ENCODE measurements at places on chromosomes 2 and 18.

DNA sequence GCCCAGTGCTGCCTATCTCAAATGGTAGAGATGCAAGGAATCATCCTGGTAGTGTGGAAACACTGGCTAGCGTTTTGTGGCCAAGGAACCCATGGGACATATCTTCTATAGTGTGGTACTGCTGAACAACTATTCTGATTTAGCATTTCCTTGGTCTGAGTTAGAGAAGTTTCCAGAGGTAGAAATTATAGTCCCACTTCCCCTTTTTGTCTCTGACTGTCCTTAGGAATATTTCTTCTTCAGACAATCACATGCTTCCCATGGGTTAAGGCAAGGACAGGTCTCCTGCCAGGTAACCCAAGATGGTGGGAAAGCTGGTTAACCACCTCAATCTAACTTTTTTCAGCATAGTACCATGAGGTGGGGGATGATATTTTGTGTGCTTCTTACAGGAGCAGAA, 729.5 kb upstream of the LRRTM4 start:
- DNase-seq = no peak

DNA sequence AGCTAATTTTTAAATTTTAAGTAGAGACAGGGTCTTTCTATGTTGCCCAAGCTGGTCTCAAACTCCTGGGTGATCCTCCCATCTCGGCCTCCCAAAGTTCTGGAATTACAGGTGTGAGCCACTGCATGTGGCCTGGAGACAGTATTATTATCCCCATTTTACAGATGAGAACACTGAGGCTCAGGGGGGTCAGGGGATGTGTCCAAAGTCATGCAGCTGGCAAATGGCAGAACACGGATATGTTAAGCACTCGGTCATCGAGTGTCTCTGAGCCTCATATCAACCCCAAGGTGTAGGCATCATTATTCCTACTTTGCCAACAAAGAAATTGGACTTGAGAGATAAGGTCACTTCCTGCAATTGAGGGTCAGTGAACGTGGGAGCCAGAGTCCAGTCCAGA, 12.6 kb downstream of the KCNK3 start:
- no peak for DNase-seq

GRCh38 chr2:238449909-238450417, 23.2 kb downstream of the ASB1 start:
- no peak for DNase-seq

GRCh38 chr18:67432806-67433205, 83.7 kb downstream of the DSEL start:
- DNase-seq = no peak

GRCh38 chr2:227862227-227862740, 9.1 kb upstream of the DAW1 start:
- no peak for DNase-seq

DNA sequence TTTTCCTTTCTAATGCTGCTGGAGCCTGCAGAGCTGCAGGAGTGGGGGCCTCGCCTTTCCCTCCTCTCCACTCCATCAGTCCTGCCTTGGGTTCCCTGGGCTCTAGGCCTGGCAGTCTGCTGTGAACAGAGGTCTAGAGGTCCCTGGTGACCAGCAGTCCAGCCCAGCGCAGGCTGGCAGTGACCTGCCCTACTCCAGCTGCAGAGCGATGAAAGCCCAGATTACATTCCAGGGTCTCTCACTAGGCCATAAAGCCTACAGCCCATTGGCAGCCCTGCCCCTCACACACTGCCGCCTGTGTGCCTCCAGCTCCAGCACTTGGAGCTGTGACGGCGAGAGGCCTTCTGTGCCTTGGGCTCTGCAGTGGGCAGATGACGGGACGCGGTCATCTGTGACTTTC, 14.8 kb upstream of the MAL start:
- DNase-seq = no peak

GRCh38 chr2:3956892-3957291, 253.5 kb downstream of the DCDC2C start:
- no peak for DNase-seq

DNA sequence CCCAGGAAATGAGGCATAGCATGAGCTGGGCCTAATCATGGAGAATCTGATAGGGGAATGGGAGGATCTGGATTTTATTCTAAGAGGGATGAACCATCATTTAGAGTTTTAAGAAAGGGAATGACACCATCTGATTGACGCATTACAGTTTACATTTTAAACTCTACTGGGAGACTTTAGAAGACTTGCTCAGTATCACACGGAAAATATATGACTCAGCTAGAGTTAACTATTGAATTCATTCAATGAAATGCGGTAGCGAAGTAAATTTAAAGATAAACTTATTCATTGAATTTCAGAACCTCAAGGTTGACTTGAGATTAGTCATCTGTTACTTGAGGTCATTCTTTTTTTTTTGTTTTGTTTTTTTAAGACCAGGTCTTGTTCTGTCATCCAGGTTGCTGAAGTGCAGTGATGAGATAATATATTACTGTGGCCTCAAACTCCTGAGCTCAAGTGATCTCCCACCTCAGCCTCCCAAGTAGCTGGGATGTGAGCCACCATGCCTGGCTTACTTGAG, 25.0 kb downstream of the MC4R start:
- DNase-seq = no peak

DNA sequence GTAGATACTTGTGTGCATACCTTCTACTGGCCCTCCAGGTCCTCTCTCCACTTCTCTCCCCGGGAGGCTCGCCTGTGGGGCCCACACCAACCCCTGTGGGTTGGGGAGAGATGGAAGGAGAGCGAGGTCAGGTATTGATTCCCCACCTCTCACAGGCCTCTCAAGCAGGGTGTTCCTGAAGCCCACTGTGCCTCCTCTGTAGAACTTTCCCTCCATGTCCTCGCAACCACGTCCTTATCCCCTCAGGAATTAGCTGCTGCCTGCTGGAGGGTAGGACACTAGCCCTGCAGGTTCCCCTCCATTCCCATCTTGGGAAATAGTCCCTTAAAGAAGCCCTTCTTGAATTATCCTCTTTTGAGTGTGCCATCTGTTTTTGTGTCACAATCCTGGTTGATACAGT, 38.9 kb upstream of the KLF11 start:
- DNase-seq = no peak

- DNase-seq = no peak
These were observed 1.9 kb downstream of the MAP4K3 start for GRCh38 chr2:39435234-39435633.

DNA sequence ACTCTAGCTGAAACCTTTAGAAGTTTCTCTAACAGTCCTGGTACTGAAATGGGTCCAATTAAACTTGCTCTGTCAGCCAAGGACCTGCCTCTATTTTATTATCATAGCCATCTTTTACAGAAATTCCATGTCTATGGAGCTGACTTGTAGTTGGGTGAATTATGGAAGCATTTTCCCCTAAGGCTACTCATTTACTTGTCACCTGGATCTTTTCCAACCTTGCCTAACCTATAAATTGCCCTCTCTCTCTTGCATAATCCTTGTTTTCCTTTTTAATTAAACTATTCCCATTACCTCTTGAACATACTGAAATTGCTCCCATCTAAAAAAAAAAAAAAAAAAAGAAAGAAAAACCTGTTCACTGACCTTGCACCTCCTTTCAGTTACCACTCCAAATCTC, 74.6 kb upstream of the DOK6 start:
- no peak for DNase-seq

DNA sequence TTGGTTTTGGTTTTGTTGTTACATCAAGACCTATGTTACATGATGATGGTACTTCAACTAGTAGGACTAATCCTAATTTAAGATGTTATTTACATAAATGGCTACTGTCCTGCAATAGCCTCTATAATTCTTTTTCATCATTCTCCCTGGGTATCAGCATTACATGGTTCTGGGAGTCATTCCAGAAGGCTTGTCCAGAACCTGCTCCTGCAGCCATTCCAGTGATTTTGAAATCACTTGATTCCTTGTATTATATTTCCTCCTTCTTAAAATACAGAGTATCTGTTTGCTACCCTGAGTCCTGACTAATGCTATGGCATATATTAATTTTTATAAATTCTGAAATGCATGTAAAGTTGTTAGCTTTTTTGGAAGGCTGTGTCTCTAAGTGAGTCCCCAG, 400.5 kb upstream of the MEIS1 start:
- no peak for DNase-seq

DNA sequence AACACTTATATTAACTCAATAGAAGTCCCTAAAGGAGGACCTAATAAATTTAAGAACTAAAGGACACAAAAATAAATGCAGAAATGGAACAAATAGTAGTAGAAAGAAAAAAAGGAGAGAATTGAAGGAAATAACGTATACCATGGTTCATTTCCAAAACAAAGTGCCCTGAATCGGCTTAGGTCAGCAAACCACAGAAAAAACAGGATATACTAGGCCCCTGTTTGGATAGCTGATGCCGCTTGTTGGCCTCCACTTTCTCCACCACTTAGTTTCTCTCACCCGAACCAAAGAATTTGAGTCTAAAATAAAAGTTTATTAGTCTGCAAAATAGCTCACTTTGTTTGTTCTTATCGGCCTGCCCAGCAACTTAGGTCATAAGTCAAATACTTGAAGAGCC, 100.4 kb downstream of the HIBCH start:
- no peak for DNase-seq

- DNase-seq = no peak
These were observed 145.1 kb downstream of the B3GNT2 start for GRCh38 chr2:62340994-62341484.

- DNase-seq = no peak
These were observed 77.4 kb downstream of the NRP2 start for GRCh38 chr2:205759732-205760131.

GRCh38 chr2:36582951-36583350, 15.0 kb downstream of the FEZ2 start:
- no peak for DNase-seq

- no peak for DNase-seq
These were observed 176.8 kb downstream of the MYCN start for GRCh38 chr2:16117021-16117700.

- no peak for DNase-seq
These were observed 18.7 kb downstream of the MAPRE3 start for GRCh38 chr2:26989156-26989555.

DNA sequence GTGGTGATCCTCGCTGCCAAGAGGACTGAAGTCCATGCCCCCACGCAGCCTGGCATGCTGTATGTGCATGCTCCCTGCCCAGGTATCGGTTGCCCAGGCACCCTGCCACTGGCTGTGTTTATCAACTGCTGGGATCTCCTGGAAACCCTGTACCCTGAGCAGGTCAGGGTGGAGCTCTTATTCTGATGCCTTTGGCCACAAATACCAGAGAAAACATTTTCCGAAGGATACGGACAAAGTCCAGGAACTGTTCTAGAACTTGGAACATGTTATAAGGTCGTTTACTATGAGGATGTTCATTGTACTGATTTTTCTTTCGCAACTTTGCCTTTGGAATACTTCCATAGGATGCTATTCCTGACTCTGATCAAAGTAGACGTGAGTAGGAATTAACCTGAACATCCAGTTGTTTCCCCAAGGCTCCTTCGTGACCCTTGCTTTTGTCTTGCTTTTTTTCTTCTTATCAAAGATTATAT, 55.2 kb downstream of the TMEM17 start:
- no peak for DNase-seq

DNA sequence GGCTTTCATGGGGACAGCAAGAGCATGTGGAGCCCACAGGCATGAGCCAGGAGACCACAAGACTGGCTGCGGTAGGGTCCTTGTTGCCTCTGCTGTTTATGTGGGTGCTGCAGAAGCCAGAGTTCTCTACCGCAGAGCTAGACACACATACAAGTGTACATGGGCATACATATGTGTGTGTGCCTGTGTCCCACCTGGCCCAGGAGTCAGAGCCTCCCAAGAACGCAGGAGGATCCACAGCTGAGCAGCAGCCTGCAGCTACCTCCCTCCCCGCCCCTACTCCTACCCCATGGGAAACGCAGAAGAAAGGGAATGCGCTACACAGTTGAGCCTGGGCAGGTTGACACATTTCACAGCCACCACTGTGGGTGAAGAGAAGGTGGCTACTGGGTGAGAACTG, 438.1 kb upstream of the SMIM21 start:
- no peak for DNase-seq

GRCh38 chr18:46497129-46497528, 159.9 kb downstream of the LOXHD1 start:
- DNase-seq = no peak

GRCh38 chr2:31997653-31998052, 13.2 kb downstream of the MEMO1 start:
- DNase-seq = no peak

DNA sequence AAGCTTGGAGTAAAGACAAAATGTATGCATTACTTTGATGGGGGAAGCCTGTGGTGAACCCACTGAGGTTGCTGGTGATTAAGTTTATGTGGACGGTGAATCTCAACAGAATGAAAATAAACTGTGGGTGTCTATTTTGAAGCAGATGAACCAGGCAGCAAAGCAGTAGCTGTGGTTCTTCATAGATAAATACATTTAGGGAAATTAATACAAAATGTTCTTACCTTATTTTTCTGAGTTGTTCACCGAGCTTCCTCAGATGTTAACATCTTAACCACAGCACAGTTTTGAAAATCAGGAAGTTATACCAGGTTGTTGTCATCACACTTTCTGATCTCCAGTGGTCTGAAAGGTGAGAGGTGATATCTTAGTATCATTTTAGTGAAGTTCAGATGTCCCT, 53.9 kb downstream of the NCK2 start:
- DNase-seq = no peak

DNA sequence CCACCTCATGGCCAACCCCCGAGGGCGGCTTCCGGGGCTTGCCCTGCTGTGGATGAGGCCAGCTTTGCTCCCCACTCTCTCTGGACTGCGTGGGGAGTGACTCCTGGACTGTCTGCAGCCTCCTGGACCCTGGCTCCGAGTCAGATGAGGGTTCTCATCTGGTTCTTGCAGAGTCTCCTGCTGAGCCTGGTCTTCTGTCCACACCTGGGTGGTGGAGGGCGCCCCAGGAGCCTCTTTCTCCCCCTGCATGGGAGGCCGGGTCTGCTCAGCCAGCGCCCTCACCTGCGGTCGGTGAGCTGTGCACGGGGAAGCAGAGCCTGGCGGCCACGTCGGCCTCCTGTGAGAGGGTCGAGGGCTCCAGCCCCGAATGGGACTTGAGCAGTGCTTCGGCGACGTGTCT, 78.3 kb downstream of the RTP5 start:
- no peak for DNase-seq

- no peak for DNase-seq
These were observed 128.6 kb downstream of the KCTD1 start for GRCh38 chr18:26419746-26420145.

- no peak for DNase-seq
These were observed 73.6 kb downstream of the OTX1 start for GRCh38 chr2:63124218-63124617.

DNA sequence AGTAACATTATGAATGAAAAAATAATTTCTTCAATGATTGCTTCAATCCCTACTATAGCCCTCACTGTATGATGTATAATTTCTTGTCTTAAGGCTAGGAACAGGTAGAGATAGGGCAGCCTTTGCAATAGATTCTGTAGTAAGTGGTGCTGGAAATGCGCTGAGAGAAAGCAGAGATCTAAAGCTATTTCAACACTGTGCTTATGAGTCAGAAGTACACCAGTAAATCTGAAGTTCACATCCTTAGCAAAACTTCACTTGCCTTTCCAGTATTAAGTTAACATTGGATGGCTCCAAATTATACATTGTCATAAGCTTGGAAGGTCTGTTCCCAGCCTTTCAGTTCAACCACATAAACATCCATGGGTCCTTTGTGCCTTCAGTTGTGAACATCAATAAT, 178.2 kb upstream of the EPHA4 start:
- no peak for DNase-seq

Data from cortex of kidney (tissue), 1 donor.